HT-29 (cell line): ENCODE measurements at places on chromosomes 6 and 20. TPM values are rescaled to one million over a fixed set of nuclear protein-coding genes. Genes with fewer than 3 reads are reported as not detected.

MATN4 gene
- 0.13 and 0.46 TPM in 2 replicates for total RNA-seq

PDYN gene
- not detected in 2 replicates for total RNA-seq

TMEM200A gene
- total RNA-seq = not detected in 2 replicates

DNA sequence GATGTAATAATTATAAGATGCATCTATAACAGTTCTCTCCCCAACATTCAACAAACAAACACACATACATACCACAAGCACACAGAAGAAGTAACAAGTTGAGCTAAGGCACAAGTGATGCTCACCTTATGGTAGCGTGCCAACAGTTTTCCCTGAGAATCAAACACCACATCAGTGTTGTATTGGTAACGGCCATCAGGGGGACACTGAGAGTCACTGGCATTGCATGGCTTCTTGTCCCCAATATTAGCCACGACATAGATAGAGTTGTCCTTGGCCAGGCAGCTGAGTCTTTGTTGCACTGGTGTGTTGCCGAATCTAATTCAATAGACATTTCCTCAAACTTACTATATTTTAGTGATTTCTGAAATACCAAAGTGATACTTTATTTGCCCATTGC lies 14.8 kb upstream of the VNN1 start:
- peak; percentile 30 for DNase-seq
